ENCODE measurements at places on chromosomes 4 and X.
A peak's percentile ranks its signal among the peaks of the same experiment; 100 is the strongest.

- no peak for DNase-seq
Observed at GRCh38 chr4:100184787-100185186, 5.5 kb downstream of the DDIT4L start.

GRCh38 chr4:56426273-56426672, 9.1 kb downstream of the PPAT start:
- no peak for DNase-seq

- no peak for DNase-seq
Observed at GRCh38 chrX:68918202-68918601, 89.4 kb downstream of the EFNB1 start.

GRCh38 chr4:145308598-145308997, 128.2 kb upstream of the OTUD4 start:
- no peak for DNase-seq

- no peak for DNase-seq
Observed at GRCh38 chrX:147173594-147173993, 359.1 kb upstream of the CXorf51A start.

DNA sequence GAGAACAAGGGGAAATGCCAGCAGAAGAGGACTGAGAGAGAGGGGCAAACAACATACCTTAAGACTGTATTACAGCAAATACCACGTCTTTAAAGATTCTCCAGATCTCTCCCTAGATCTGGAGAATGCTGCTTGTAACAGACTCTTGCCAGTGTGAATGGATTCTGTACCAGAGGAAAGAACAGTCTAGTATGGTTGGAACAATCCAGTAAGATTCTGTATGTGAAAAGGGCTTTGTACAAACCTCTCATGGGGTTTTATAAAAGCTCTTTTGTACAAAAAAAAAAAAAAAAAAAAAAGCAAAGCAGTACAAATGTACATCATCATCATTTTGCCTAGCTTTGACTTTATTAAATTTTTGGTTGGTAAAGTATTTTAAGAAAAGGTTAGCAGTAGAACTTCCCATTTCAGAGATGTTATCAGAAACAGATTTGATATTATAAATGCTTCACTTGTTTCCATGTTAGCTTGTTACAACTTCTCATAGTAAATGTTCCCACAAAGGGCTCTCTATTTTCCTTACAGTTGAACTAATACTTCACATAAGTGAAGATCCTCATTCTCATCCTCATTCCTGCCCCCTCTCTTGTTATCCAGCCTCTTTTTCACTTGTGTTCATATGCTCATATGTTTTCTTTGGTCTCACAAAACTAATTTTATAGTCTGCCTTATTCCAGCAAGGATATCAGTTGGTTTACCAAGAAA, 144.2 kb downstream of the EDA start:
- DNase-seq, result no peak

- DNase-seq, result no peak
Observed at GRCh38 chrX:105477351-105477750, 256.9 kb upstream of the TEX13A start.

DNA sequence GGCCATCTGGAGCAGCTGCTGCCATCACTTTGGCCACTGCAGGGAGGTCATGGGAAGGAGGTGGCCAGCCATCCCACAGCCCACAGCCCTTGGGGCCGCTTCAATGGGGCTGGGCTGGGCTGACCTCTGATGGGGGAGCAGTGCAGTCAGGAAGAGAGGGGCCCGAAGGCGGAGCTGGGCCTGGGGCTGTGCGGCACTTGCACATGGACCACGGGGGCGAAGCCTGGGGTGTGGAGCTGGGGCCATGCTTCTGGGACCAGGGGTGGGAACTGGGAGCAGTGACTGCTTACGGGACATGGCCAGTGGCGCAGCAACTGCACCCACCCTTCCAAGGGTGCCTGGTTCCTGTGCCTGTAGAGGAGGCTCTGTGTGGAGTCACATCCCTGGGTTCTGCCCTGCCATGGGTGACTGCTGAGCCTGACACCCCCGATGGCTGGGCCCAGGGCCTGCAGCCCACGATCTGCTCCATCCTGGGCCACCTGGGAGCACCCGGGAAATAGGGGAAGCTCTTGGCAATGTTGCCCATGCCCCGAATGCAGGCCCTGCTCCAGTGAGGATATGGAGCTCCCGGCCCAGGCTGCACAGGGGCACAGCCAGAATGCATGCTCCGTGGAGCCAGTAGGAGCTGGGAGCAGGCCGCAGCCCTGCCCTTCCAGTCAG, 22.4 kb upstream of the SULT1B1 start:
- DNase-seq, result no peak

DNA sequence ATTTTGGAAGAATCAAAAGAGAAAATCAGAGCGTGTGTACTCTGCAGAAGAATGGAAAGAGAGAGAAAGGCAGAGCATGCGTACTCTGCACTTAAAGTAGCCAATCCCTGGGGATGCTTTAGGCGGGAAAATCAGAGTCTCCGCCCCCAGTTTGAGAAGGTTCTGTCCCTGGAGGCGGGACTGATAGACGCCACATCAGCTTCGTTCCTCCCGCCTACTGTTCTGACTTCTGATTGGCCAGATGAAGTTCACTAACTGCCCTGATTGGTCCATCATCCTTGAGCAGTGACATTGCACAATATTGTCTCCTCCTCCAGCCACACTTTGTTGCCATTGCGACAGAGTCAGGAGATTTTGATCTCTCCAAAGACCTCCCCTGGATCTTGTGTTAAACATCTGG, 23.8 kb downstream of the SSX1 start:
- DNase-seq, result no peak

- no peak for DNase-seq
Observed at GRCh38 chr4:51840781-51841180, 2.2 kb upstream of the DCUN1D4 start.

- peak; percentile 71 for DNase-seq
Observed at GRCh38 chr4:8274765-8275547, 5.4 kb downstream of the HTRA3 start.

GRCh38 chr4:648579-649292, 23.4 kb downstream of the PDE6B start:
- no peak for DNase-seq

- DNase-seq, result peak; percentile 62
Observed at GRCh38 chr4:109207061-109207460, 95.4 kb downstream of the COL25A1 start.

DNA sequence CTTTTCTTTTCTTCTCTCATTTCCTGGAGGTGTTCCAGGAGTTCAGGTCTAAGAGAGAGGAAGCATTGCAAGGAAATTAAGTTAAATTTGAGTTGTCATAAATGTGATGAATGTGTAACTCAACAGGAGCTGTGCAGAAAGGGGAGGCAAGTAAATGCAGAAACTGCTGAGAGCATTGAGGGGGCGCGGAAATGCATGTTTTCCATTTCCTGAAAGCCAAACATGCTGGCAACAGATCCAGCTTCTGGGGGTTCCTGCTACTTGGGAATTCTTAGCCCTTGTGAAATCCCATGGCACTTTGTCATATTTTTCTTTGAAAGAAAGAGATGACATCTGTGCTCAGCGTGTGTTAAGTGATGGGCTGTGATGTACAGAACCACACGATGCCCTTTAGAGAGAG, 33.8 kb upstream of the NAP1L5 start:
- DNase-seq, result no peak

GRCh38 chrX:123088930-123089329, 95.1 kb upstream of the GRIA3 start:
- DNase-seq, result no peak

DNA sequence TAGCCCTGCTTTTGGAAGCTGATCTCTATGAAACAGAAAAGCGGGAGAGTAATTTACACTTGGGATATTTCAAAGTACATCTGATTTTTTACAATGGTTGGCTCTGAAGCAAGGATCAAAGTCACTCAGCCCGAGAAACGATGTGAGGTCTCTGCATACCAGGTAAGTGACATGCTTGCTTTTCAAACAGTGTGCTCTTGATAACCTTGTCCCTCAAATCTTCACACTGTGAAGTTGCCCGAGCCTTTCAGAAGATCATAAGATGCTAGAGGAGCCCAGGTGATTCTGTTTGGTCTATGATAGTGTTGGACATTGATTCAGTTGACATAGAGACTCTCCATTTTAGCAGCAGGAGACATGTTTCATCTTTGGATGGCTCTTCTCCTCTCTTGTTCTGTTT, 47.1 kb upstream of the KLHL34 start:
- DNase-seq, result no peak

- no peak for DNase-seq
Observed at GRCh38 chr4:174110180-174110579, 173.3 kb downstream of the FBXO8 start.

GRCh38 chrX:71098302-71098701, 2.7 kb downstream of the FOXO4 start:
- DNase-seq, result peak; percentile 16

GRCh38 chr4:147581606-147582350, 35.4 kb upstream of the TMEM184C start:
- DNase-seq, result no peak

- DNase-seq, result no peak
Observed at GRCh38 chrX:809081-809480, 178.5 kb downstream of the SHOX start.

DNA sequence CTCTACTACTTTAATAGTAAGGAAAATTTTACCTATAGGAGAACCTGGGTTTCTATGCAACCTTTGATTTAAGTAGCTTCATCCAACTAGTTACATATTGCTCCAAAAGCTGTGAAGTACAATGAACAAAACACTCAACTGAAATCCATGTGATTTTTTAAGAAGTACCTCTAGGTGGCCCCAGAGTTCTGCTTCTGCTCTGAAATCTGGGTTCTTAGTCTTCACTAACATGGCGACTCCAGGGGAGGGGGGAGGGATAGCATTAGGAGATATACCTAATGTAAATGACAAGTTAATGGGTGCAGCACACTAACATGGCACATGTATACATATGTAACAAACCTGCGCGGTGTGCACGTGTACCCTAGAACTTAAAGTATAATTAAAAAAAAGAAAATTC, 73.4 kb upstream of the MAGEB2 start:
- DNase-seq, result peak; percentile 8

- DNase-seq, result no peak
Observed at GRCh38 chr4:1246111-1246881, 2.6 kb downstream of the CTBP1 start.

GRCh38 chrX:11458170-11458569, 165.0 kb downstream of the AMELX start:
- DNase-seq, result no peak

- no peak for DNase-seq
Observed at GRCh38 chr4:174929346-174929745, 11.2 kb downstream of the ADAM29 start.

- no peak for DNase-seq
Observed at GRCh38 chr4:43241104-43241503, 348.6 kb downstream of the GRXCR1 start.

- DNase-seq, result no peak
Observed at GRCh38 chr4:123064390-123064789, 142.0 kb upstream of the NUDT6 start.

DNA sequence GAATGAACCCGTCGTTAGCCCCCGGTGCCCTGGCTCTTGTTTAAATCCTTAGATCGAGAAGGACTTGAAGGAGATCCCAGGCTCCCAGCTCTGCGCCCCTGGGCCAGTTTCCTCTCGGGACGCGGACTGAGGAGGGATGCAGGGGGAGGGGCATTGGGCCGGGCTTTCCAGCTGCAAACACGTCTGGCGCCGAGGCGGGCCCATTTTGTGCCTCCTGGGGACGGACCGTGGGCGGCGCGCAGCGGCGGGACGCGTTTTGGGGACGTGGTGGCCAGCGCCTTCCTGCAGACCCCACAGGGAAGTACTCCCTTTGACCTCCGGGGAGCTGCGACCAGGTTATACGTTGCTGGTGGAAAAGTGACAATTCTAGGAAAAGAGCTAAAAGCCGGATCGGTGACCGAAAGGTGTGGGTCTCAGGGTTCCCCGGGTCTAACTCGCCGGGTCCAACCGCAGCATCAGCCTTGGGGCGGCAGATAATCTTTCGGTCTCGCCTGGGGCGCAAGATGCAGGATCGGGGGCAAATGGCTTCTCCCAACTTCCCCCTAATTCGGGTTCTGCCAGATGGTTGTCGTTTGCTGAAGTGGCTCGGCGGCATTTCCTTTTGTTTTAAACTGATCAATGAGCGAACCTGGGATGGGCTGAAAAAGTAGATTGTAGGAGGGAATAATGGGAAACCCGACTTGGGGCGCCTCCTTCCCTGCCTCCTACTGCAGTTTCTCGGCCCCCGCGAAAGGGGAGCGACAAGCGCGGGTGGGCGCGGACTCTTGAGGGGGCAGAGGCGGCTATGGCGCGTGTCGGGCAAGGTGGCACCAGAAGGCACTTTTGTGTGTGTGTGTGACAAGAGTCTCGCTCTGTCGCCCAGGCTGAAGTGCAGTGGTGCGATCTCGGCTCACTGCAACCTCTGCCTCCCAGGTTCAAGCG, 2.9 kb downstream of the PDGFRA start:
- DNase-seq, result no peak

GRCh38 chr4:80465238-80465637, 129.7 kb downstream of the CFAP299 start:
- no peak for DNase-seq

DNA sequence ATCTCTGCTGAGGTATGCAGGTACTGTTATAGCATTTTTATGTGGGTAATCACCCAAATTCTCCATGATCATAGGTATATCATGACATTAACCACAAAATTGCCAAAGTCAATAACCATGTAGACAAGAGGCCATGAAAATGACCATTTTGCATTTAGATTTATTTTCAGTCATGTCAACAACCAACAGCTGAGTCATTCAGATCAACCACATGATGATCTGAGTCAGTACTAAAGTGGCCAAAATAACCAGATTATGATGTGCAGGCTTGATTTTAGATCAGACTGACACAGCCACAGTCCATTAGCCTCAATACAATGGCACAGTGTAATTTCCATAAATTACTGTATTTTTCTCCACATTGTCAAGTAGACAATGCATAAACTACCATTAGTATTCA, 240.5 kb downstream of the GRIA3 start:
- DNase-seq, result no peak

DNA sequence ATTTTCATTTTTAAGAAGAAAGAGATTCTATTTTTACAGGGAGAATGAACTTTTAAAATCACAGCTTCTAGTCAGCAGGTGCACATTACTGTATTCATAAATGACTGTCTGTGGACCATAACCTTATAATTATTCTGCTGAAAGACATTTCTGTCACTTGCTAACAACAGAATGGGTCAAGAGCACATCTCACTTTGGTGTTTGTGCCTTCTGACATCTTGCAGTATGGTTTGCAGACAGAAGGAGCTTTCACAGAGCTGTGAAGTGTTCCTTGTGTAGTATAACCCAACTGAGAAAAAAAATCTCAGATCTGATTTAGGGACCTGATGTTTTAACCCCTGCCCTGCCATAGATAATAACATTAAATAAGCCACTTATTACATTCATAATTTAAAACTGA, 131.4 kb upstream of the CTSO start:
- no peak for DNase-seq

DNA sequence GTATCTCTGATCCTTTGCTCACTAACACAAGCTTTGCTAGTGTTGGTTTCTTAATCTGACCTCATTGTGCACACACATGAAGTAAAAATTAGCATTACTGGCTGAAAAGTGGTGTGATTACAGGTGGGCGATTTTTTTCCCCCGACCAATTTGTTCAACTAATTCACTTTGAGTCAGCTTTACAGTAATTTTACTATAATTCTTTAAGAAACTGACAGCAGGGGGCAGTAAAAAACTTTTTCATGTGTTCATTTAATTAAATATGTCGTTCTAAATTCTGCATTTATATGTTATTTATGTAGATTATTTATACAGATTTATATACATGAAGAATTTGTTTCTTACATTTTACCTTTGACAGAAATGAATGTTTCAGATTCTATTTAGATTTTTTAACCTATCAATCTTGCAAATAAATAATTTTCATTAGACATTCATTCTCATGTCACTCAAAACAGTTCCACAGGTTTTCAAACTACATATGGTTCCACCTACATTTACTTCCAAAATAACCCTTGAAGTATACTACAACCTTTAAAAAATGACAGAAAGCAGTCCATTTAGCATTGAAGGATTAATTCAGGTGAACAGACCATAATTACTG, 17.5 kb downstream of the PALLD start:
- DNase-seq, result no peak

All from DMS 273 treated with DMSO at 0.1 percent for 48 hours (cell line).